Stimulated activated CD4-positive, alpha-beta T cell treated with anti-CD3 and anti-CD28 coated beads, TNF-alpha, amount 100 ng/mL, for 4 hours (primary cell): ENCODE measurements at places on chromosomes 3 and 15.

GRCh38 chr3:18559331-18559842, 134.2 kb upstream of the SATB1 start:
- DNase-seq = no peak

- no peak for DNase-seq
Observed at GRCh38 chr3:37971467-37971866, 19.1 kb upstream of the VILL start.

- no peak for DNase-seq
Observed at GRCh38 chr15:67196672-67197363, 57.6 kb downstream of the AAGAB start.

- DNase-seq = no peak
Observed at GRCh38 chr3:151178208-151178845, 24.7 kb downstream of the GPR171 start.

DNA sequence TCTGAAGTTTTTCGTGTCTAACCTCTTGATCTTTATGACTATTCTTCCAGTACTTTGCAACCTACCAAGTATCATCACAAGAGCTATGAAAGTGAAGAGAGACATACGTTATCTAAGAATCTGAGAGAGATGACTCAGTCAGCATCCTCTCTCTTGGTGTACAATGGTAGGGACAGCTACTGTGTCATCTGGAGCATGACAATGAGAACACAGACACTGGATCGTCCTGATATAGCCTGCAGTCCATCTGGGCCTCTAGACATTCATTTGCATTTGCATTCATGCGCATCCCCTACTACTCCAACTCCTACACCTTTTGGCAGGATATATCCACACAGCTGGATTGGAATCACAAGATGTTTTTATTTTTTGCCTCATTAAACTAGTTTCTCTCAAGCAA, 115.2 kb downstream of the PEX5L start:
- DNase-seq = no peak

DNA sequence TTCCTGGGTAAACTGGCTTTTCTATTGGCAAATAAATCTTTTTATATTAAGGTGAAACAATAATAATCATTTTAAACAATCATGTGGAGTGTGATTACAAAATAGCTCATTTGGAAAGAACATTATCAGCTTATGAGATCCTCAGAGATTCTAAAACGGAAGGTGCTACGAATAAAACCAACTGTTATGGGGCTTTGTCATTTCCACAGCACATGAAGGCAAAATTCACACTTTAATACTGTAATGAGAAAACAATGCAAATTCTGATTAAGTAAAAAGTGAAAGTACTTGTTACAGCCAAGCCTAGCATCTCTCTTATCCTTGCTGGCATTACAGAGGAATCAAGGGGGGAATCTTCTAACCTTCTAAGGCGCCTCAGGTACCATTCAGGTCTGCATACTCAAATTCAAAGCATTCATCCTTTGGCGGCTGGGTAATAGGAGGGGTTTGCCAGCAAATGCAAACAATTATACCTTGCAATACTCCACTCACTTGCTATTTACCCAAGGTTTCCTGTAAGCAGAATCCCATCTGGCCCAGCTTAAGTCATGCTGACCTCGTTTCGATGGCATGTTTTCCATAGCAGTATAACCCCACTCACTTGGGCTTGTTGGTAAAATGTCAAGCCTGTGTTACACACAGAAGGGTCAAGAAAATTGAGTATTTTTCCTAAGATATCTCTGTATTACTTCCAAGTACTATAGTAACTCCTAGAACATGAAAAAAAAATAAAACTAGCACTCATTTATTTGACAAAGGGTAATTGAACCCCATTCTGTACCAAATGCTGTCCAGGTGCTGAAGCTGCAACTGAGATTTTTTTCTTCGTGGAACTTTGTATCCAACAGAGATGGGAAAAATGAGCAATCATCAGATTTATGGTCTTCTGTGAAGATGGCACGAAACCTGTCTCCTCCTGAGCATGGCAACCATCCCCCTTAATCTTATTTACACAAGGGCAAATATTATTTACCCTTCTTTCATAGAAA, 183.7 kb upstream of the LMCD1 start:
- DNase-seq = no peak

DNA sequence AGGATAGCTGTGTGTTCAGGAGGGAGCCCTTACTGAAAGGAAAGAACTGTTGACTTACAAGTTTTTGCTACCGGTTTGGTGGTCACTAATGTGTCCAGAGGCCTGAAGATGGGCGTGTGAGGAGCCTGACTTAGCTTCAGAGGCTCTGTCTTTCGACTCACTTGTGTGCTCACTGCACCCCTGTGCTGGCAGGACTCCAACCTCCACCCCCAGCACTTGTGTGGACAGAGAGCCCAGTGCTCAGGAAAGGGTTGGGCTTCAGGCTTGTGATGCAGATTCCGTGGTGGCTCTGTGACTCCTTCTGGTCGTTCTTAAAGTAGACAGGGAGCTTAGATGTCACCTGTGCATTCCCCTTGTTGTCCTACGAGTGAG, 100.9 kb downstream of the PGPEP1L start:
- no peak for DNase-seq

- no peak for DNase-seq
Observed at GRCh38 chr3:172177803-172178316, 138.5 kb downstream of the FNDC3B start.

GRCh38 chr3:127658234-127658633, 14.5 kb upstream of the ABTB1 start:
- no peak for DNase-seq

- DNase-seq = no peak
Observed at GRCh38 chr3:168684519-168684918, 588.8 kb upstream of the GOLIM4 start.

DNA sequence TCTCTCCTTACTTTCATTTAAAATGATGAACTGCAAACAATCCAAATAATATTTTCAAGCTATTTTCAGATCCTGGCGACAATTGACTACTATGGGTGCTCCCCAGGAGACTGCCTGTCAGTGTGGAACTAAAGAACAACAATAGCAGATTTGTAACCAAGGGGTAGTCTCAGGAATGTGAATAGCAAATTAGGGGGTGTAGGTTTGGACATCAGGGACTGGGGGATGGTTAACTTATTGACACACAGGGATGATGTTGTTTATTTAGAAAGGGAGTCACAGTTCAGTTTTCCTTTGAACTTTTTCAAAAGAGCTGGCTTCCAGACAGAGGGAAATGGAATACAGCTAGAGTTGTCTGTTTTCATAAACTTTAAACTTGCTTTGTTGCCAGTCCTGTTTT, 229.8 kb downstream of the LRTM1 start:
- DNase-seq = no peak

- DNase-seq = no peak
Observed at GRCh38 chr3:4721511-4721911, 228.4 kb downstream of the ITPR1 start.

DNA sequence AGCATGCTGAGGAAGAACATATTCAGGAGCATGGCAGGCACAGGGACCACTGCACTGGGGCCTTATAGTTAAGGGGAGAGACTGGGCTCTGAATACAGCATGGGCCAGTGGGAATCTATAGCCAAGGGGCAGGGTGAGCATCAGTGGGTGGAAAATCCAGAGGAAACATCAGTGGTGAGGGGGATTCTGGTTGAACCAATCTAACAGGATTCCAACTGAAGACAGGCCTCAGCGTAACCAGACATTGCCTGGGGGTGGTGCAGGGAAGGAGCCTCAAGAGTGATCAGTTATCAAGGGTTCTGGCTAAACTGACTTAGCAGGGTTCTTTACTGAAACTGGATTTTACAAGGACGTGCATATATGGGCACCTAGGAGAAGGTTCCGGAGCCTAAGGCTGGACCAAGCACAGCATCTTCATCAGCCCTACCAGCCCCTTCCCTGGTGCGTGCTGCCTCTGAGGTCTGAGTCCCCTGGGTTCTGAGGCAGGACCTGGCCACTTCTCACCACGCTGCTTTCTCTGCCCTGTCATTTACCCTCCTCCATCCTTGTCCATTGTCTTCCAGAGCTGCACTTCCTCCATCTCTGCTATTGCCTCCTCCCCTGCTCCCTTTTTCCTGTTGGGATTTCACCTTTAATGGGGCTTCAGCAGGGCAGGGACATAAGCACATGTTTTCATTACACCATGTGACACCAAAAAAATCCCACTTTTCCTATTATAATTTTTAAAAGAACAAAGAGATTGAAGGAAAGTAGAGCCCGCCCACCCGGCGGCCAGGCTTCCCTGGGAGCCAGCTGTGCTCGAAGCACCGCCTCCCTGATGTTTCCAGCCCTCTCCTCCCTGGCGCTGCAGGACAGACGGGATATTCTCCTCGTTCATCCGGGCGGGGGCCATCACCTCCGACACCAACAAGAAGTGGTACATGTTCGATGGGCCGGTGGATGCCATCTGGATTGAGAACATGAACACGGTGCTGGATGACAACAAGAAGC, 52.1 kb downstream of the DNAH1 start:
- no peak for DNase-seq

DNA sequence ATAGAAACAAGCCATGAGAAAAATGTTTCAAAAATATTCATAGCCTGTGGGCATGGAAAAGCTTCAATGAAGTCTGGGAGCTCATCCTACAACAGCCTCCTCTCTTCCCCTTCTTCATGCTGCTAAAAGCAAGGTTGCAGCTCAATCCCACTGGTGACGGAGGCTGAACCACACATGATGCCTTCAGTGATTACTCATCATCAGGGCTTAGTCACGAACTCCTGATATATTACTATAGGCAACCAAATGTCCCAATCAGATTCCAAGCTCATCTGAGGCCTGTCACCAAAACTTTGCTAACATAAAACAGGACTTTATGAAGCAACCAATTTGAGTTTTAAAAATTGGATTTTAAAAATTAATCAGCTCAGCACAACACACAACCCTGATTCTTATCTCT, 24.0 kb upstream of the SLC24A5 start:
- no peak for DNase-seq

DNA sequence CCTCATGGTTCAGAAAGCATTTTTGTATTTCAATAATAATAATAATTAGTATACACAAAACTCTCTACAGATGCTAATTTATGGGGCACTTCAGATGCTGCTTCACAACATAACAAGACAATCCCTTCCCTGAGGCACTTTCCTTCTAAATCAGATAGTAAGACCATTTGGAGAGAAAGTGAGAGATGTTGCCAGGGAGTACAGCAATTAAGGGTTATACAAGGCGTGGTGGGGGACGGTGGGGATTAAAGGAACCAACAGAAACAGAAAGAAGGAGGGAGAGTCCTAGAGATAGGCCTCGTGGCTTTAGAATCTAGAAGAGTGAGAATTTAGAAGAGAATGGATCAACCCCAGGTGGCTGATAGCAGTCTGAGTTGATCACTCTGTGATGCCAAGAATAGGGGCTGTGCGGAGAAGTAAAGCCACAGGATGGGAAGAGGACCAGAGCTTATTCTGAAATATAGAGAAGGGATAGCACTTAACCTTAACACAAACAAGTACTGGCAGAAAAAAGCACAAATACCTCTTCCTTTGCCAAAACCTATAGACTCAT, 76.9 kb downstream of the ETFA start:
- no peak for DNase-seq

GRCh38 chr15:62128916-62129315, 36.2 kb downstream of the C2CD4B start:
- DNase-seq = no peak

GRCh38 chr3:42114130-42114725, 23.1 kb downstream of the TRAK1 start:
- no peak for DNase-seq

DNA sequence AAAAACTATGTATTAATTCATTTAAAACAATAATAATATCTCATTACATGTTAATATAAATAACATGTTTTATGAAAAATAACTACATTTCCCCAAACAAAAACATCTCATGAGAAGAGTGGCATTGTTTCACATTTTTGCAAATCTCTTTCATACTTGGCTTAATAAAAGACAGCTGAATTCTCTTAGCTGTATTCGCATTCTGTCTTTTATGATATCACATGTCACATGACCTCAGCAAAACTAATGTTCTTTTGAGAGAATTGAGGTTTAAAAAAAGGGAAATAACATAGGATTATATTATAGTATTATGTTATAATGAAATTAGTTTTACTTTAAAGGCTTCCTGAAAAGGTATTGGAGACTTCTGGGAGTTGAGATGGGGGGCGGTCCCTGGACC, 48.4 kb upstream of the SPPL2A start:
- DNase-seq = no peak

DNA sequence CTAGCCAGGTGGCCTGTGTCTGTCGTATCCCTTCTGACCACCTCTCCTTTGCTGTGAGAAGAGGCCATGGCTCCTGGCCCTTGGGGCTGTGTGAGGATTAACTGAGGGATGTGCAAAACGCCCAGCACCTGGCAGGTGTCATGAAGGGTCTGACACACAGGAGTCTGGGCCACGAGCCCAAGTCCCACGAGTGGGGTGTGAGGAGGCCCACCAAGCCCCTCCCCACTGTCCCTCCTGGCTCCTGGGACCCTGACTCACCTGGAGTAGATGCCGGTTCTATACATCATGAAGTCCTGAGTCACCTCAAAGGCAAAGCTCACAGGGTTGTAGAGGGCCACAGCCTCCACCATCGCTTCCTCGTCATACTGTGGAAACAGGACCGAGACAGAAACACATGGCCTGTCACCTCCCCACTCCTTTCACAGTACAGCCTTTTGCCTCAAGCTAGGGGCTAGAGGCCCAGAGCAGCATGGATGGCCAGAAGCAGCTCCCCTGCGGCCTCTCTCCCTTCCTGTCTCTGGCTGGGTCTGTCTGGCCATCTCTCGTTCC, 19.7 kb downstream of the CTSH start:
- no peak for DNase-seq

GRCh38 chr3:183922421-183922820, 37.7 kb upstream of the PARL start:
- no peak for DNase-seq

DNA sequence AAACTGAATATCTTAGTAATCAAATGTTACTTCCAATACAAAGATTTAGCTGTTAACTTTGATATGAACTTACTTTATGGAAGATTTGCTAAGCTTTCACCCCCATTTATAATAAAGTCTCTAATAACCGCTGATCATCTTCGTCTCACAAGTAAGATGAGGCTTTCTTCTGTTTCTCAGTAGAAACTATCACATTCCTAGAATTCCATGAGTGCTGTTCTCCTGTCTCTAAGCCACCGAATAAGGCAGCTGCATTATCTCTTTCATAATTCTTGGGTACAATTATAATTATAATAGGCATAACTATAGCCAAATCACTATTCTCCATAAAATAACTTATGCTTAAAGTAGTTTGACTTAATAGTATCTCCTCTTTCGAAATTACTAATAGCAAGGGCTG, 18.3 kb upstream of the SETMAR start:
- DNase-seq = no peak

DNA sequence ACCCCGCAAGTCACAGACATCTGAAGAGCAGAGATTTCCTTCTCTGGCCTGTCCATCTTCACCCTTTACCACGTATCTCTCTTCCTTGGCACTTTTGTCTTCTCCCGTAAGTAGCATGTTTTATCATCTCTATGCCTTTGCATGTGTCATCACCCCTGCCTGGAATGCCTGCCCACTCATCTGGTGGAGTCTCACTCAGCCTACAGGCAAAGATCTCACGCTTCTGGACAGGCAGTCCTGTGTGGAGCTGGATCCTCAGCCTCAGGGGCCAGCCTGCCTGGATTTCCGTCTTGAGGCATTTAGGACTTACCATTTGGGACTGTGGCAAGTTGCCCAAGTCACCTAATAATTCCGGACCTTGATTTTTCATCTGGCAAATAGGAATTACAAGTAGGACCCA, 114.3 kb upstream of the CACNA2D3 start:
- no peak for DNase-seq

- no peak for DNase-seq
Observed at GRCh38 chr3:12562451-12562850, 5.6 kb downstream of the MKRN2 start.

- DNase-seq = no peak
Observed at GRCh38 chr15:78192826-78193594, 41.4 kb downstream of the ACSBG1 start.
